Caudate nucleus (tissue), 63 donors: ENCODE measurements at places on chromosomes 4 and X.

DNA sequence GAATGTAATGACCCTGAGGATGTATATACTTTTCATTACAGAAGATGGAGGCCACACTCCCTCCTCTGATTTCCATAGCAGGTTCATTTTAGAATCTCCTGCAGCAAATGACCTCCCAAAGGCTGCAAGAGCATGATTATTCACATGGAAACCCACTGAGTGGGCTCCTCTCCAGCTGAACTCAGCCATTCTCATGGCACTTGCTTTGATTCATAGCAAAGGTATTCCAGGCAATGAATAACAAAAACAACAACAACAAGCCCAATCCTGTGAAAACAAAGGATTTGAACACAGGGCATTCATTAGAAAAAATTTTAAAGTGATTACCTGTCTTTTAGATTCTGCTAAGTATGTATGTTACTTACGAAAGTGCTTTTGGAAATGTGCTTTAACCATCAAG lies 894.0 kb upstream of the FRG1 start:
- no peak for DNase-seq

DNA sequence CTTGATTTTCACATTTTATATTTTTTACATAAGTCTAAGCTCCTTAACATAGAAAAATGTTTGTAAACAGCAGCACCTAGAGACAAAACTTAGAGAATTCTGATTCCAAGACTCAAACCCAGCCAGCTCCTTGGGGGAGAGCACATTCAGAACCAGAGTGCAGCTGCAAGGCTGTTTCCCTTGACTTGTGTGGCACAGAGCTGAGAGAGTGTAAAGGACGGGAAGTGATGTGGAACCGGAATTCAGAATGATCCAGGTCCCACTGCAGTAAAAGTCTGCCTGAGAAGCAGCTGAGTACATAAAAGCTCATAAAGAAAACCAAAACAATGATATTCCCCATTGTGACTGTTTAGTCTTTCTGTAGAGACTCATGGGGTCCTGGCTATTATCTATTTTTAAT lies 713.8 kb downstream of the RAB28 start:
- DNase-seq: no peak

GRCh38 chr4:2871911-2872310 lies 28.3 kb downstream of the ADD1 start:
- no peak for DNase-seq

- DNase-seq: no peak
Observed at GRCh38 chr4:75668596-75668995, 4.6 kb downstream of the G3BP2 start.

- DNase-seq: no peak
Observed at GRCh38 chrX:104469771-104470170, 96.2 kb upstream of the IL1RAPL2 start.

GRCh38 chr4:77073981-77074380 lies 1.8 kb downstream of the CCNI start:
- no peak for DNase-seq

DNA sequence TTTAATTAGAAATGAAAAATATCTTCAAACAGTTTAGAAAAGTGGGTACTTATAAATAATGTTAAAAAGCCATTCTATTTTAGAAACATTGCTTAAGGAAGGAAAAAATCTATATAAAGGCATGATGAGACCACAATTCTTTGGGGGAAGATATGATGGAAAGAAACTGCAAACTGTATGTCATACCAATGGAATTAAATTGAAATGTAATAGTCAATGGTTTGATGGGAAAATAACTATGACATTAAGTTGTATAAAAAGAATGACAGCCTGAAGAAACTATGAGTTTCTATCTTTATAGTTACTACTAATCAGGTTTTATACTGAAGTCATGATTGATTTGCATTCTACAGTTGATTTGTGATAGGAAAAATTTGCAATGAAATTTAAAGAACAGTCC lies 40.3 kb upstream of the CAMK2D start:
- DNase-seq: no peak

DNA sequence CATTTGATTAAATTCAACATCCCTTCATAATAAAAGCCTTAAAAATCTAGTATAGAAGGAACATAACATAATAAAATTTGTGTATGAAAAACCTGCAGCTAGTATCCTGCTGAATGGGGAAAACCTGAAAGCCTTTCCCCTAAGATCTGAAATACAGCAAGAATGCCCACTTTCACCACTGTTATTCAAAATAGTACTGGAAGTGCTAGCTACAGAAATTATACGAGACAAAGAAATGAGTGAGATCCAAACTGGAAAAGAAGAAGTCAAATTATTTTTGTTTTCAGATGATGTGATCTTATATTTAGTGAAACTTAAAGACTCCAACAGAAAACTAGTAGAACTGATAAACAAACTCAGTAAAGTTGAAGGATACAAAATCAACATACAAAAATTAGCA lies 152.9 kb downstream of the RTL3 start:
- no peak for DNase-seq
